ENCODE measurements at places on chromosomes 5 and 9.

- DNase-seq = no peak
Measured at GRCh38 chr5:135214897-135215616, 181.0 kb upstream of the PITX1 start.

DNA sequence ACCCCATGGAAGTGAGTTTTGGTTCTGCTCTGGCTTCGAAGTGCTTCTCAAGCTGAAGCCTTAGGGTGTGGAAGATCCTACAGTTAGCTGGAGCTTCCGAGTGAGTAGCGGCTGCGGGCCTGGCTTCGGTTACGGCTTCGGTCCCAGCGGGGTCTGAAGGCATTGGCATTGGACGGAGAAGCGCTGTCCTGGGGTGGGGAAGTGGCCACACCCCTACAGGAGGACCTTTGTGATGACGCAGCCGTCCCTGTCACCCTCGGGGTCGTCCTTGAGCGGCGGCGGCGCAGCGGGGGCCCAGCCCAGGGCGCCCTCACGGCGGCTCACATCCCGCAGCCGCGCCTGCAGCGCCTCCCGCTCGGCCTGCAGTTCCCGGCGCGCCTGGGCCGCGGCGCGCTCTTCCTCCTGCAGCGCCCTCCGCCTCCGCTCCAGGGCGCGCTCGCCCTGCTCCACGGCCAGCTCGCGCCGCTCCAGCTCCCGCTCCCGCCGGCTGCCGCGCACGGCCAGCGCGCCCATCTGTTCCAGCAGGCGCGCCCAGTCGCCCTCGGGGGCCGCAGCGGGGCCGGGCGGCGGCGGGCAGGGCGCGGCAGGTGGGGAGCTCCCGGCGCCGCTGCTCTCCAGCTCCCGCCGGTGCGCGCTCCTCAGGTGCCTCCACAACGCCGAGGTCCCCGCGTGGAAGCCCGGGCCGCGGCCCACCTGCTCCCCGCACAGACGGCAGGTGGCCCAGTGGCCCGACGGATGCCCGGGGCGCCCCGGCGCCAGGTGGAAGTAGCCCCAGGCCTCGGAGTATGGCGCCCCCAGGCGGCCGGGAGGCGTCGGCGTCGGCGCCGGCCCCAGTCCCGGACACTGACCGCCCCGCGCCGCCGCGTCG is 9.9 kb downstream of the ZBED3 start:
- peak; percentile 63 for DNase-seq

DNA sequence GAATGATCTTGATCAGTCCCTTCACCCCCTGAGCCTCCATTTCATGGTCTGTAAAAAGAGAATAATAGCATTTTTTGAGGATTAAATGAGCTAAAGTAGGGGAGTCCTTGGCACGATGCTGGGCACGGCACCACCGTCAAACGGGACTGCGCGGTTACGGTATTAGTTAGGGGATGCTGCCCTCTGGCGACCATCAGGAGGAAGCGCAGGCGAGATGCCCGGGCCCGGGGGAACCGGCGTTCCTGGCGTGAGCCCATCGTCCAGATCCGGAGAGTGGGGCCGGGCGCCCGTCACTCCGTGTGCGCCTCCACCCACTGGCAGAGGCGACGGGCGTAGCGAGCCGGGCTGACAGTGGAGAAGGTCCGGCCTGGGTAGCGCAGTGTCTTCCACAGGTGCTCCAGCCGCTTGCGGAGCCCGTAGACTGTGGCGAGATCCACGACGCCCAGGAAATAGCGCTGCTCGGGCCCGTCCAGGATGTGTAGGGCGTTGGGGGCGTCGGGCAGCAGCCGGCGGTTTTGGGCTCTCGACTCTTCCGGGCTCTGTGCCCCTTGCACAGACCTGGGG is 4.8 kb upstream of the ST6GALNAC4 start:
- peak; percentile 81 for DNase-seq

DNA sequence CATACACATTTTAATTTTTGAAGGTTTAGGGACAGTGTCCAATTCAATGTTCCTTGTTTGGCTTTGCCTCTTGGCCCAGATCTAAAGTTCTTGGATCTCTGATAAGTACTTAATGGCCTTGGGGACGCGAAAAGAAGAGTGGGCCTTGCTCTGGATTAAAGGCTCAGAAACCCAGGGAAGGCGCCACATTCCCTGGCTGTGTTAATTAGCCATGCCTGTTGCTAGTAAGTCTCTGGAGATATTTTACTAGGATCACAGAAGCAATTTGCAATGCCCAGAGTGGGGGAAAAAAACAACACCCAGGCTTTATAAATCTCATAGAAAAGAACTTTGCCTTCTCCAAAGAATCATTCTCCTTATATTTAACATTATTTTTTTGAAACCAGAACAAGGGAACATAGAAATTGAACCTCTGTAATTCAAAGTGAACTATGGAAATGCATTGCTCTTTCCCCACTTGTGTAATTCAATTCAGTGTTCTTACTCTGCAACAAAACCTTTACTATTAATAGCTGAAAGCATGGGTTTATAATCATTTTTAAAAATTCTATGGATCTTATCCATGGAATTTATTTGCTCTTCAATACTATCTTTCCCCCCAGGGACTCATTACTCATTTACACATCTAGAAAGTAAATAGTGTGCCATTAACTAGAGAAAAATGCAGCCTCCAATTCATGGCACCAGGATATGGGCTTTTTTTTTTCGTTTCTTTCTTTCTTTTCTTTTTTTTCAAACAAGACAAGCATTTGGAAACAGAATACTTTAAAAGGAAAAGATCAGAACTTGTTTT is 172.2 kb upstream of the ANKRD55 start:
- DNase-seq = no peak

All from left lung (tissue), 14 donors.